ENCODE measurements at places on chromosomes 4 and X. TPM values are rescaled to one million over a fixed set of nuclear protein-coding genes. Genes with fewer than 3 reads are reported as not detected.

The KLHL13 gene
- 34.4 TPM for total RNA-seq

The ERCC6L gene
- 0.14 TPM for total RNA-seq

The WNK3 gene
- 25.1 TPM for total RNA-seq

The SNCA gene
- 28.6 TPM for total RNA-seq

The ADGRG2 gene
- 1.1 TPM for total RNA-seq

The STAP1 gene
- not detected for total RNA-seq

The GRIA2 gene
- 0.19 TPM for total RNA-seq

The HPGDS gene
- total RNA-seq: 0.78 TPM

The BEX1 gene
- 36.2 TPM for total RNA-seq

The CHIC2 gene
- total RNA-seq: 23.4 TPM

The HERC5 gene
- total RNA-seq: 9.7 TPM

The MAGEB2 gene
- not detected for total RNA-seq

The HAND2 gene
- total RNA-seq: 4.2 TPM

The CXCL3 gene
- not detected for total RNA-seq

The DMRTC1 gene
- 0.57 TPM for total RNA-seq

The ITGB1BP2 gene
- 3.2 TPM for total RNA-seq

The SPANXN4 gene
- total RNA-seq: not detected

The ARMCX1 gene
- total RNA-seq: 33.7 TPM

The TLR8 gene
- total RNA-seq: 0.39 TPM

The NAAA gene
- total RNA-seq: 19.1 TPM

The RNF150 gene
- 68.2 TPM for total RNA-seq

The RENBP gene
- 24.0 TPM for total RNA-seq

The TMSB15B gene
- not detected for total RNA-seq

The POLA1 gene
- 7.0 TPM for total RNA-seq

The TMEM255A gene
- total RNA-seq: 1.9 TPM

The STS gene
- total RNA-seq: 4.4 TPM

The CLDN22 gene
- total RNA-seq: not detected

The YY2 gene
- 1.2 TPM for total RNA-seq

The CLNK gene
- total RNA-seq: not detected

The THAP9 gene
- 3.7 TPM for total RNA-seq

The PDE6B gene
- total RNA-seq: 5.0 TPM

The RGN gene
- 265 TPM for total RNA-seq

The STPG2 gene
- not detected for total RNA-seq

The CD38 gene
- 18.4 TPM for total RNA-seq

The ZAR1 gene
- not detected for total RNA-seq

The SPANXN3 gene
- total RNA-seq: not detected

The ANXA10 gene
- not detected for total RNA-seq

The GAGE10 gene
- not detected for total RNA-seq

The TCP11X2 gene
- not detected for total RNA-seq

The ZCCHC12 gene
- total RNA-seq: 1.1 TPM

The MAGEE1 gene
- total RNA-seq: 0.50 TPM

The LRCH2 gene
- total RNA-seq: 4.3 TPM

The SPANXC gene
- not detected for total RNA-seq

Measured in adrenal gland (tissue), 19 donors.